ENCODE measurements at places on chromosomes 13 and 19.

GRCh38 chr13:47896111-47896510 is 105.0 kb downstream of the SUCLA2 start:
- DNase-seq, result no peak

DNA sequence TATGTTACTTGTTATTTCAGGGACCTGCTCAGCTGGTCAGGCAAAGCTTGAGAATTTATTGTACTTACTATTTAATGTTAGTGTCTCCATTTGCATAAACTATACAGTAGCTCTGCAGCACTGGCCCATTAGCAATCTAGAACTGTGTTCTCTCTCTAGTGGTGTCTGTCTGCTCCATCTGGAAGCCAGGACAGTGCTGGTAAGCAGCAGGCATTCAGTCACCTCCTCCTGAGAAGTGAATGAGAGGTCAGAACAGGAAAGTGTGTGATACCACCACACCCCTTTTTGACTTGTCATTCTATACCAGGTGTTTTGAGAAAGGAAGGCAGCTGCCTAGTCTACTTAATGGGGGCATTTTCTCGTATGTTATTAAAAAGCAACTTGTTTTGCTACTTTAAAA is 3.9 kb downstream of the COG3 start:
- DNase-seq, result no peak

DNA sequence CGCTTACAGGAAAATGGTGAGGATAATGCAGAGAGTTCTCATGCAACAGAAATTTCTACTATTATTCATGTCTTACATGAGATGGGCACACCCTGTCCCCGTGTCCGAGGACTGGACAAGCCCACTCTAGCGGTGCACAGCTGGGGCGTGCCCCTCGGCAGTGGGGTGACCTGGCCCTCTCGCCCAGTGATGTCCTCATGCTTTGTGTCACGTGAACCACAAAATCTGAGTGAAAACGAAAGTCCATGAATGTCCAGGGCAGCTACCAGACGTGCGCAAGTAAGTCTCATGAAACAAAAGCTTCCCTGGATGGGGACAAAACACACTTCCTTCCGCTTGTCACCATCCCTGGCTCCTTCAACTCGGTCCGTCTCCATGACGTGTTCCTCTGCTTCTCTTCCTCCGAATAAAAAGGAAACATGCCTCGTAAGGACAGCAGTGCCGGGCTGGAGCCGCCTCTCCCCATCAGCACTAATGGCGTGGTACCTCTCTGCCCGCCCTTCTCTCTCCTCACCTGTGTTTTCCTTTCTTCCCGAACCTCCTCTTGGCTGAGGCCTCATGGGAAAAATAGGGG is 45.6 kb downstream of the ANKRD10 start:
- DNase-seq, result no peak

- no peak for DNase-seq
These were observed 18.9 kb downstream of the ATP11A start for GRCh38 chr13:112708560-112709240.

GRCh38 chr19:35458731-35459391 is 10.8 kb downstream of the FFAR2 start:
- DNase-seq, result no peak

GRCh38 chr13:50167967-50168366 is 152.7 kb downstream of the KCNRG start:
- no peak for DNase-seq

DNA sequence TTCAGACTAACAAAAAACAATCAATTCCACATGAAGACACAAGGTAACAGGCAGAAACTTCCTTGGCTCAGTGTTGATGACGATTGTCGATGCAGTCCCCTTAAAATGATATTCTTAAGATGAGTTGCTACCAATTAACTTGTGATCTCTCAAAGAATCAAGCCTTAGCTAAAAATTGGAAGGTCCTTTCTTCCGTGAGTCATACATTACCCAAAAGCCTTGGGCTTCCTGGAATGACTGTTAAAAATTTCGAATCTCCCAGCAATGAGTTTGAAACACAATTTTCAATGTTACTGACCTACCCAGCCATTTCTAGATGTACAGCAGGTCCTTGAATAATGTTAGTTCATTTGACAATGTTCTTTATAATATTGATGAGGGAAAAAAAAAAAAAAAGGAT is 28.0 kb upstream of the RB1 start:
- no peak for DNase-seq

DNA sequence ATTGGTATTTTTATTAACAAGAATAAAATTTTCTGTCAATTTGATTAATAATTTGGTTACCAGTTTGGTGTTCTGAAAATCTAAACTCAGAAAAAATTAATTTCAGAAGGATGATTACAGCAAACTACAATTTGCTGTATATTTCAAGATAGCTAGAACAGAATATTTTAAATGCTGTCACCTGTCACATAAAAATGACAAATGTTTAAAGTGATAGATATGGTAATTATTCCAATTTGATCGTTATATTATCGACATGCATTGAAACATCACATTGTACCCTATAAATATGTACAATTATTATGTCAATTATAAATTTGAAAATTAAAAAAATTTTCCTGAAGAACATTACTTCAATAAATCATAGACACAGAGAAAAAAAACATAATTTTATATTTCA is 56.9 kb upstream of the SLITRK5 start:
- no peak for DNase-seq
